Activated CD4-positive, alpha-beta T cell treated with anti-CD3 and anti-CD28 coated beads for 1 hour (primary cell): ENCODE measurements at places on chromosomes 11 and 22.

- DNase-seq = no peak
Observed at GRCh38 chr22:28245579-28246224, 326.6 kb upstream of the PITPNB start.

- no peak for DNase-seq
Observed at GRCh38 chr11:123187248-123187647, 7.8 kb downstream of the CLMP start.

DNA sequence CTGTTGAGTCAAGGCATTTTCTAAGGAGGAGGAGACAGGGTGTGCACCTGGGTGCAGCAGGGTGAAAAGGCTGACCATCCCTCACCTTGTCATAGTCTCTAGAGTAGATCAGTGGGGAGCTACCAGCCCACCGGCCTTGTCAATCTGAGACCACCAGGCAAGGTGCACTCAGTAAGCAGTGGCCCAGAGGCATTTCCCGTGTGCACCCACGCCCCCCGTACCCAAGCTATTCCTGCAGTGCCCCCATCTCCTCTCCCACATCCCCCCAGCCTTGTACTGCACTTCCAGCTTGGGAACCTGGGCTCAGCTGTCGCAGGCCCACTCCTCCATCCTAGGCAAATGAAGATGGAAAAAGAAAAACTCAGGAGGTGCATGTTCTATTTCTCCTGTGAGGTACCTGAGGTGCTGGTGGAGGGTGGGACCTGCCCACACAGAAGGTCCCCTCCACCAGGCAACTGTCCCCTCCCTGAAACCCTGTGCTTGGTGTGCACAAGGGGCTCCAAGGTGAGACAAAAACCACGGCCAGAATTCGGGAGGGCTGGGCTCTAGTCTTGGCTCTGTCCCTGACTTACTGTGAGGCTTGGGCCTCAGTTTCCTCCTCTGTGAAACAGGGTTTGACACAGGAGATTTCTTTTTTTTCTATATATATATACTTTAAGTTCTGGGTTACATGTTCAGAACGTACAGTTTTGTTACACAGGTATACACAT lies 8.4 kb downstream of the P2RY2 start:
- no peak for DNase-seq

DNA sequence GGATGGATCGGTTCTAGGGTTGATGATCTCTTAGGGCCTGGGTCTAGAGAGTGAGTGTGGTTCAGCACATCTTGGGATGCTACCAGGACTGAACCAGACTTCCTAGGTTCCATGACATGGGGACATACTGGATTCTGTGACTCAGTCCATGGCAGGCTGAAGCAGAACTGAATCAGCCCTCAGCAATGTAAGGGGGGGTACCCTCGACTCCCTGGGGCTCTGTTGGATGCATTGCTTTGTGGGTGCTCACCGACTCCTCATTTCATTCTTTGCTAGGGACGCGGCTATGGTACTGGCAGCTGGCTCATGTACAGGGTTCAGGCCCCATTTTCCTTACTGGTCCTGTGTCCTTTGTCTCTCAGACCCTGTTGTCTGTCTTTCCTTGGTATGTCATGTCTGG lies 733 bp upstream of the GRAMD1B start:
- no peak for DNase-seq

- DNase-seq = no peak
Observed at GRCh38 chr11:66142370-66143263, 72.5 kb downstream of the PACS1 start.

GRCh38 chr11:34626393-34626792 lies 5.5 kb downstream of the EHF start:
- DNase-seq = no peak

DNA sequence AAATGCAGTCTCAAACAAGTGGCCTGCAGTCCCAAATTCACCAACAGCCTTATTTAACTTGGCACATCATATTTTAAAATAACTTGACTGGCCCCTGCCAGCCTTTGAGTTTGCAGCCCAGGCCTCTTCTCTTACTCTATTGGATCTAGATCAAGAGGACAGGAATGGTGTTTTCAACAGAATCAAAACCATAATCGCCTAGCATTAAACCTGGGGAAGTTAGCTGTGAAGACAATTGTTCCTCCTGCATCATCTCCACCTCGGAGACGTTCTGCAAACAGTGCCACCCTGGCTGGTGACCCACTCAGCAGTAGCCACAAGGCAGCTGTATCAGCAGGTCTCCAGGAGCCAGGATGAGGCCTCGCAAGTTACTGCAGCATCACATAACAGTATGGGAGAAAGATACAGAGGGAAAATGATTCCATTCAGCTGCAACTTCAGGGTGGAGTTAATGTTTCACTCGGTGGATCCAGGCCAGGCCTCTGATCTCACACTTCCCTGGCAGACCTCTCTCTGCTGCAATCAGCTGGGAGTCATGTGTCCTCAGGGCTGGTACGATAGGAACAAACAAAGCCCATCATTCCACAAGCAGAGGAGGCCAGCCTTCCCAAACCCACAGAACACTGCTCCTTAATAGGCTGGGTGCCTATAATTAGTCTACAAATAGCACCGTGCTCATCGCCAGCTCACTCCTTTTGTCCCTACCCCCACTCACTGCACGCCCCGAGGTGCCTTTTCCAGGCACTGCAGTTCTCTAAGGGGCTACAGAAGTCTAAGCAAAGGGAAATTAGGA lies 18.6 kb upstream of the SCN2B start:
- no peak for DNase-seq

DNA sequence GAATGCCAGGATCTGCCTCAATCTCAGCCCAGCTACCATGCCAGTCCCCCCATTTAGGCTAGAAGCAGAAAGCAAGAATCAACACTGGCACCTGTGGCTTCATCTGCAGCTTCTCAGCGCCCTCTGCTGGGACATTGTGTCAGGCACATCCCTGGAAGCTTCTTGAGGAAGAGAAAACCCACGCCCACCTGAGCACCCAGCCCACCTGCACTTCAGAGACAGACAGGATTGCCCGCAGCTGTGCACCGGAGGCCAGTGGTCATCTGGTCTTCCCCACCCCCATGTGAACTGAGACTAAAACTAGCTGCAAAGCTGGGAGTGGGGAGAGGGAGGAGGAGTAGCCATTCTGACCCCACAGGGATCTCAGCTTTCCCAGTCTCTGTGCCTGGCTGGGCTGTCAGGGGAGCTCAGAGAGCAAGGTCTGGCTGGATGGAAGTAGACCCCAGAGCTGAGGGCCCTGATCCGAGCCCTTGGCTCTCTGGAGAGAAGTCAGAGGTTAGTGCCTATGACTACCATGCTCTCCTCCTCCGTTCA lies 66.8 kb downstream of the FEZ1 start:
- DNase-seq = no peak

DNA sequence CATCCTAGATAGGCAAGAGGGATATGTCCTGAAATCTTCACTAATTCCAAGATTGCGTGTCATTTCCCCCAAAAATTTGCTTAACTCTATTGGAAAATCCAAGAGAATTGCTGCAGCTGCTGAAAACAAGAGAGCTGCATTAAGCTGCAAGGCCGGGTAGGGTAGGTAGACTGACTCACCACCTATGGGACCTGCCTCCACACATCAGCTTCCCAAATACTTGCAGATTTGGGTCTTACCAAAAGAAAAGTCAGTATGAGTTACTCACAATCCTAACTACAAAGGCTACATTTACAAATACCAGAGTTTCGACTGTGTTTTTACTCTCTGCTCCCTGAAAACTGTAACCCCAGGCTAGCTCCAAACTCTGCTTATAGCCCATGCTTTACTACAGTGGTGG lies 142.5 kb upstream of the TEAD1 start:
- DNase-seq = no peak

GRCh38 chr11:77967753-77968152 lies 26.7 kb downstream of the INTS4 start:
- DNase-seq = no peak

- no peak for DNase-seq
Observed at GRCh38 chr11:59223611-59224010, 10.9 kb upstream of the MPEG1 start.

DNA sequence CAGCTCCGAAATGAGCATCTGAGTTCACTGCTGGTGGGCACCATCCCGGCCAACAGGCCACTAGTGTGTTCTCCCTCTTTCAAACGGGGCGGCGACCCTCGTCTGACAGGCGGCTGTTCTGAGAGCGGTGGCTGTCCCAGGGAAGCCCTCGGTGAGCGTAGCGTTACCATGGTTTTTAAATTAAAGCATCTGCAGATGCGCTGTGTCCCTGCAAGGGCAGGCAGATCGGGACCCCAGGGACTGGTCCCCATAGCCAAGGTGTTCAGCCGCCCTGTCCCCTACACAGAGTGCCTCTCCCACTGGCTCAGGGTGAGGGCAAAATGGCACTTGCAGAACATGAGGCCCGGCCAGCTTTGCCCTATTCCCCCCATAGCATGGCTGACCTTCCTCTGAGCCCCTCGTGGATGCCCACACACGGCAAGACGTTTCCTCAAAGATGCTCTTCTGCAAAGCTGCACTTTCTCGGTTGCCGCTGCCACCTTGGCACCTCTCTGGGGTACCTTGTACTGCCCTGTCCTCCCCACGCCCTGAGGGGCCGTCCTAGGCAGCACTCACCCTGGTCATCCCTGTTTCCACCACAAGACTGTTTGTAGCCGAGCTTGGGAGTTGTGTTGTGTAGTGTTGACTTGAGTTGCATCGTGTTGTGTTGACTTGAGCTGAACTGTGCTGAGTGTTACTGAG lies 51.9 kb upstream of the KCNQ1OT1 start:
- DNase-seq = no peak

DNA sequence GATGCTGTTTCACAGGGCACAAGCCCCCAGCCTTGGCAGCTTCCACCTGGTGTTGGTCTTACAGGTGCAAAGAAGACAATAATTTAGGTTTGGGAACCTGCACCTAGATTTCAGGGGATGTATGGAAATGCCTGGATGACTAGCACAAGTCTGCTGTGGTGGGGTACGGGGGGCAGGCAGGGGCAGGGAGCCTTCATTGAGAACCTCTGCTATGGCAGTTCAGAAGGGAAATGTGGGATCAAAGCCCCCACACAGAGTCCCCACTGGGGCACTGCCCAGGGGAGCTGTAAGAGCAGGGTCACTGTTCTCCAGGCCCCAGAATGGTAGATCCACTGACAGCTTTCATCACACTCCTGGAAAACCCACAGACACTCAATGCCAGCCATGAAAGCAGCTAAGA lies 686.5 kb downstream of the FAM181B start:
- DNase-seq = no peak

DNA sequence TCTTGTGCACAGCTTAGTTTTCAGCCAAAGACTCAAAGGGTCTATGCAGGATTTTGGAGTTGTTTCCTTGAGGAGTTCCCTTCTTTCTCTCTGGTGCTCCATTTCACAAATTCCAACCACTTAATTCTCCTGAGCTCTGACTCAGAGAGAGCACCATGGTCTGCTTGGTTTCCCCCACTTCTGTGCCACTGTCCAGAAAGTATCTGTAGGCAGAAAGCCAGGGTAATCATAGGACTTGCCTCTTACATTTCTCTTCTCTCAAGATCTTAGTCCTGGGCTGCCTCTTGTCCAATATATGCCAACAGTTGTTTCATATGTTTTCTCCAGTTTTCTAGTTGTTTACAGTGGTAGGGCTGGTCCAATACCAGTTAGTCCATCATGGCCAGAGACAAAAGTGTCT lies 6.4 kb upstream of the MRGPRD start:
- no peak for DNase-seq

DNA sequence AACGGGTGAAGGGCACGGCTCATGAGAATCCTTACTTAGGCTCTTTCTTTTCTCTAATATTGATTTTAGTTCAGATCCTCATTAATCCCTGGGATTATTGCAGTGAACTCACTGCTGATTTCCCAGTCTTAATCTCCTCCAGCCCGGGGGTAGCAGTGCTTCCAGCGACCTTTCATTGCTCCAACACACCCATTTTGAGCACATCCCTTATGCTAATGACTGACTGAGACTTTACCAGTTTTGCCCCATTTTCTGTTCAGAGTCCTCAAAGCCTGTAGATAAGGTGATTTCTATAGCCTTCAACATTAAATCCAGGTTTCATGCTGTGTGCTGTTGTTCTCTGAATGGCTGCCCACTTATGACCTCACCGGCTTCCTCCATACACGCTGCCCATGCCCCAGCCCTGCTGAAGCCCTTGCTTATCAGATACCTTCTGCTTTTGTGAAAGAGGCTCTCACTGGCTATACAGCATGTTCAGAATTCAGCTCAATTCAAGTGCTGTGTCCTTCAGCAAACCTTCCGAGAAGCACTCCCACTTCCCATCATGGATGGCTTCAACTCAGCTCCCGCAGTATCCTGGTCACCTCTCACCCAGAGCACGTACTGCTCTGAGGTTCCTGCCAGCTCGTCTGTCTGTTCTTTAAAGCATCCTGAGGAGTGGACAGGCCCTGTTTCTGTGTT lies 49.0 kb downstream of the PPFIA1 start:
- DNase-seq = no peak

DNA sequence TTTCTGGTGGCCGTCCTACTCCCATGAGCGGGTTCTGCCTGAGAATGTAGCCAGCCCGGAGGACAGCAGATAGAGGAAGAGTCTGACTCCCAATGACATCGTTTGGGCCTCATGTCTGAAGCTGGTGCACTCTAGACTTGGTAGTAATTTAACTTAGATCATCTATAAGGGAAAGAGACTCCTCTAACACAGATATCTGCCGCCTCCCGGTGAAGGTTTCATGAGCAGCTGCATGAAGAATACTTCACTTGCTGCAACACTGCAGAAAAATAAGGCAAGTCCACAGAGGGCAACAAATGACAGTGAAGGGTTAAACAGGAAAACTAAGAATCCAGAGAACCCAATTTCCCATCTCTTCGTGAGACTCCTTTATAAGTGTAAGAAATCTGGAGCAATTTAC lies 5.9 kb upstream of the ARL2 start:
- no peak for DNase-seq

- no peak for DNase-seq
Observed at GRCh38 chr11:45021692-45022141, 71.0 kb upstream of the TP53I11 start.

DNA sequence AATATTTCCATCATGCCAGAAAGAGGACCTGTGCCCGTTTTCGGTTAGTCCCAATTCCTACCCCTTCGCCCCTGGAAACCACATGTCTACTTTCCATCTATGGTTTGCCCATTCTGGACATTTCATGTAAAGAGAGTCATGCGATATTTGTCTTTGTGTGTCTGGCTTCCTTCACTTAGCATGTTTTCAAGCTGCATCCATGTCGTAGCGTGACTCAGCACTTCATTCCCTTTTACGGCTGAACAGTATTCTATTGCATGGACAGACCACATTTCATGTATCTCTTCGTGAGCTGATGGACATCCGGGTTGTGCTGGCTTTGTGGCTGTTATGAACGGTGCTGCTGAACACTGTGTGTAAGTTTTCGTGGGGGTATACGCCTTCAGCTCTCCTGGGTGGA lies 43.4 kb downstream of the SCUBE1 start:
- DNase-seq = no peak

- no peak for DNase-seq
Observed at GRCh38 chr11:108037636-108038035, 28.9 kb downstream of the CUL5 start.

- DNase-seq = no peak
Observed at GRCh38 chr22:49885281-49885680, 31.6 kb downstream of the ZBED4 start.
